ENCODE measurements at places on chromosomes 7 and 10.

- DNase-seq: peak; percentile 31
Observed at GRCh38 chr7:157854066-157854891, 517.5 kb downstream of the DNAJB6 start.

DNA sequence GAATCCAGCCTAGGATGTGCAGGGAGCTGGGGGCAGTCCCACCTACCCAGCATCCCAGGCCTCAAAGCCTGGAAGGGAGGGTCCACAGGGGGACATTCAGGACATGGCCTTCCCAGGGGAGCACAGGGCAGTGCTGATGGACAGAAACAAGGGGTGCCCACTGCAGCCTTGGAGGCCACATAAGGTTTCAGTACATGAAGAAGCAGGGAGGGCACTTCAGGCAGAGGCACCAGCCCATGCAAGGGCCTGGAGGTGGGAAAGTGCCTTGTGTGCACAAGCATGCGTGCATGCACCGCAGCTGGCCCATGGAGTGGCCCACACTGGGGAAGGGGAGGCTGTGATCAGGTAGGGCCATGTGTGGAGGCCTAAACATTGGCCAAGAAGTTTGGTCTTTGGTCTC, 9.1 kb downstream of the C10orf105 start:
- DNase-seq: no peak

DNA sequence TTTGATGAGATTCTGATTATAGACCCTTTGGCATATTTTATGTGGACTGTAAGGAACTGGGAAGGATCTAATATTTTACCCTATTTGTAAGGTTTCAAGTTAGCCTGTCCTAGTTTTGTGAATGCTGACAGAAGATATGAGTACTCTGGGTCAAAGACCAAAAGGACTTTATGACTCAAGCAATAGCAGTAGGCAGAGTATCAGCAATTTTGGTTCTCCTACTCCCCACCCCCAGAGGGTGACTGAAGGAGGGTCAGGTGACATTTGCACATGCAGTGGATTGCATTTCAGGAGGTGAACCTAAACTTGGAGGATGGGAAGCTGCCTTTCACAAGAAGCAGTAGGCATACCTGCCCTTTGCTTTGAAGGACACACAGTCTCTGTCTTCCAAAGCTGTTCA, 84.0 kb upstream of the KLF6 start:
- DNase-seq: no peak

- no peak for DNase-seq
Observed at GRCh38 chr10:124166431-124167125, 73.2 kb upstream of the CHST15 start.

- DNase-seq: no peak
Observed at GRCh38 chr7:105826143-105826542, 50.3 kb downstream of the ATXN7L1 start.

GRCh38 chr7:93378131-93378760, 146.1 kb downstream of the VPS50 start:
- no peak for DNase-seq

Measured in globus pallidus (tissue), 1 donor.